ENCODE measurements at places on chromosomes 7 and 10. TPM values are rescaled to one million over a fixed set of nuclear protein-coding genes. Genes with fewer than 3 reads are reported as not detected.

The EIF5AL1 gene
- total RNA-seq = 0.11 TPM

The PGAM2 gene
- 3.1 TPM for total RNA-seq

The NEUROG3 gene
- not detected for total RNA-seq

The PEX1 gene
- total RNA-seq = 63.7 TPM

The GPNMB gene
- total RNA-seq = 48.1 TPM

The CLDN4 gene
- 51.4 TPM for total RNA-seq

The PI4K2A gene
- 7.4 TPM for total RNA-seq

The HOXA3 gene
- total RNA-seq = 9.0 TPM

DNA sequence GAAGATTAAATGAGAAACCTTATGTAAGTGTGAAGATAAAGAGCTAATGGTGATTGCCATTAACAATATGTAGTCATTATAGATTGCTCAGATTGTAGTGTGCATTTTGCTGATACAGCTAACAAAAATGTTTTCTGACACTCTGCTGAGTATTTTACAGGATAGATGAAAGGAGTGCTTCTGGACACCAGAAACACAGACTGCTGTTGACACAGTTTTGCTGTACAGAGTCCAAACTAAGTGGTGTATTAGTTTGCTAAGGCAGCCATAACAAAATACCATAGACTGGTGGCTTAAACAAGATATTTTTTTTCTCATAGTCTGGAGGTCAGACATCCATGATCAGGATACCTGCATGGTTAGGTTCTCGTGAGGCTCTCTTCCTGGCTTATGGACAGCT is 2.2 kb downstream of the SMC3 start:
- no peak for DNase-seq

GRCh38 chr10:132397036-132397541 is at the start of gene PWWP2B:
Gene PWWP2B (plus strand): TSS chr10:132397200. CDS start chr10:132397227, 27 bp downstream.
- no peak for DNase-seq

GRCh38 chr7:19834566-19834965 is 61.1 kb upstream of the TMEM196 start:
- no peak for DNase-seq

- DNase-seq = no peak
Measured at GRCh38 chr10:75825661-75826060, 394.2 kb downstream of the LRMDA start.

GRCh38 chr7:84454174-84454959 is 259.8 kb upstream of the SEMA3A start:
- no peak for DNase-seq

- no peak for DNase-seq
Measured at GRCh38 chr10:126126866-126127265, 230.5 kb downstream of the FANK1 start.

GRCh38 chr7:80420876-80421275 is 91.0 kb downstream of the GNAT3 start:
- DNase-seq = no peak

DNA sequence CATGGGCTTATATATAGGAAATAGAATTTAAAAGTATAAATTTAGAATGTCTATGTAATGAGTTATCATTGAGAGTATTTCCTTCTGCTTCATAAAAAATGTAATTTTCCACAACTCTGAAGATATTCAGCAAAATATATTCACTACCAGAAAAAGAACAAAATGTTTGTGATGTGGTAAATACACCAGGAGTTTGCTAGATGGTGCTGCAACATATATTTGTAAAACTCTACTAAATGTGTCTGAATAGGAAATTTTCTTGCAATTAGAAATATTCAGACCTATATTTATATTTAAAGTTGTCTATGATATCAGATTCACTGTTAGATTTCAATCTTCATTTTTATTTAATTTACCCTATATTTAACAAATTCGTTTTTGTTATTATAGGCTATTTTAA is 201.1 kb downstream of the PPP1R3A start:
- no peak for DNase-seq

- no peak for DNase-seq
Measured at GRCh38 chr10:113436851-113437250, 116.0 kb upstream of the HABP2 start.

- no peak for DNase-seq
Measured at GRCh38 chr10:97532935-97533671, 34.4 kb downstream of the UBTD1 start.

DNA sequence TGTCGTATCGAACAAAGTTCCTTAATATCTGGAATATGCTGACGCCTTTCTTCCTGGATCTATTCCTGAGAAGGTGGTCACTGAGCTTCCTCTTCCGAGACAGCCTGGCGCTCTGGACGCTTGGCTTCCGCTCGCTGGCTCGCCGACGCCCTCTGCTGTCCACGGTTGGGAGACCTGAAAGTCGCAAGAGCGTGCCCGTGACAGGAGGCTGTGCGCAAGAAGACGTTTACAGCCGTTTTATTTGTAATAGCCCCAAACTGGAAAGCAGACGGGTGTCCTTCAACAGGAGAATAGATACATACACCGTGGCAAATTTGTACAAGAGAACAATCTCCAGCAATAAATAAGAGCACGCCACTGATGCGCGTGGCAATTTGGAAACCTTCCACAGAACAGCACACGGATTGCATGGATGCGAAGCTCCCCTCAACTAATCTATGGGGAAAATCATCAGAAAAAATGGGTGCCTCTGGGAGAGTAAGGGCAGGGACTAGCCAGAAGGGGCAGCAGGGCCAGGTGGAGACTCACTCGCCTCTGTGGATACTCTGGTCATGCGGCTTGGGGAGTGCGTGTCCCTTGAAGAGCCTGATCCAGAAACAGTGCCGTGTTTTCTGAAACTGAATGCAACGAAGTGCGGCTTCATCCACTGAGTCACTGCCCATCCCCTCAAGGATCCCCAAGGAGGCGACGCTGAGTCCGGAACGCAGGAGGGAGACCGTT is 41.5 kb upstream of the BNIP3 start:
- no peak for DNase-seq

- DNase-seq = no peak
Measured at GRCh38 chr10:51999096-51999495, 299.7 kb upstream of the CSTF2T start.

- no peak for DNase-seq
Measured at GRCh38 chr7:147833557-147833956, 757.0 kb upstream of the C7orf33 start.

- no peak for DNase-seq
Measured at GRCh38 chr7:53191191-53191695, 155.8 kb downstream of the POM121L12 start.

- no peak for DNase-seq
Measured at GRCh38 chr10:112958275-112958995, 8.4 kb downstream of the TCF7L2 start.

GRCh38 chr7:115059321-115059720 is 137.4 kb downstream of the MDFIC start:
- DNase-seq = no peak

DNA sequence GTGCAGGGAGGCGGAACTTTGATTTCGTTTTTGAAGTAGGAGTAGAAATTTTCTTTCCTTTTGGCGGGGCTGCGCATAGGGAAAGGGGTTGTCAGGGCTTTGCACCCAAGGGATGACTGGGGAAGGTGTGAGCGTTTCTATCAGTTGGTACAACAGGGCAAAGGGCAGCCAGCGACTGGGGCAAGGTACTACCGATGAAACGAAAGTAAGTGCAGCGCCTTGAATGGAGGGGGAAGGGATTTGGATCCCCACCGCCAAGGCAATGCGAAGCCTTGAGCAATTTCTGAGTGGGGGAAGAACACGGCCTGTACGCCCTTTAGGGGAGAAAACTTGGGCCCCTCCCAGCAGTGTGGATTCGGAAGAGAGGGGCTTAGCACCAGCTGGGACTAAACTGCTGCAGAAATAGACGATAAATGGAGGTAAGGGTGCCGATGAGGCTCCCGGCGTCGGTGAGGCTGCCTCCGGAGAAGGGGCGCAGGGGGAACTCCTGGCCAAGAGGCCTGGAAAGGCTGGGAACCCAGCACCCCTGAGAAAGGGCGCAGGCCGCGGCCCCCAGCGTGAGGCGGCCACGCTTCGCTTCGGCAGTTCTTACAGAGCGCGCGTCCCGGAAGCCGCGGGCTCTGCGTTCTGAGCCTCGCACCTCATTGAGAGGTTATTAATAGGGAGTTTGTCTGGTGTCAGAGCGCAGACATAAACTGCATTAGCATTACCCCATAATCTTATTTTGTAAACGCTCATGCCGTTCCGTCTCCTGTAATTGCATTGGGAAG is 10.0 kb upstream of the TLX1 start:
- no peak for DNase-seq

DNA sequence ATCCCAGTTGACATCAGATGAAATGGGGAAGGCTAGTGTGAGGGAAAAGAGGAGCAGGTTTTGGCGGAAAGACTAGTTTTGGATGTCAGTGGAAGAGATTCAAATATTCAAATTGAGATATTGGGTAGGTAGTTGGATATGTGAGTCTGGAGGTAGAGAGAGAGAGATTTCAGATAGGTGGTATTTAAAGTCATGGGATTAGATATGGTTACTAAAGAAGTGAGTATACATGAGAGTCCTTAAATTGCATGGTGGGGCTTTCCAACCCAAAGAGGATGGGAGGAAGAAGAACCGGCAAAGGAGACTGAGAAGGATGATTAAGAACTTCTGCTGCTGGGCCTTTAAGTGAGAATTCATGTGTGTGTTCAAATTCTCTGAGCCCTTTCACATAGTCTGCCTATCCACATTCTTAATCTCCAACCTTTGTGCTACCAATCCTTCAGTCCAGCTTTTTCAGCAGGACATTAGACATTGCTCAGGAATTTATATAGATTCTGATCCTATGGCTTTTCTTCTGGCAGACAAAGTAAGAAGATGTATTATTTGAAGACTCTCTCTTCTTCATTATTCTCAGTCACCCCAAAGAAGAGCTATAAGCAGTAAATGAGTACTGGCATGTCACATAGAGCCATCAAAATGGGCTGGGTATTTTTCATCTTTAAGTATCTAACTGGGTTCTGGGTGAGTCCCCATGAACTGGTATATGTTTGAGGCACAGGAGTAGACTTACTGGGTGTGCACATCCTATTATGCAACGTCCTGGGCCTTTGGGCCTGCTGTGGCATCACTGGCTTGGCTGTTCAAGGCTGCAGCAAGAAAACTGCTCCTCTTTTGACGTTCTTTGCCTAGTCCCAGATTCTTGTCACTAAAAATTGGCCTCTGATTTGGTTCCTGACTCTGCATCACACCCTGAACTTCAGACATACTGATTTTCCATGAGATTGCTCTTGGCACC is 33.6 kb downstream of the ST7 start:
- no peak for DNase-seq

DNA sequence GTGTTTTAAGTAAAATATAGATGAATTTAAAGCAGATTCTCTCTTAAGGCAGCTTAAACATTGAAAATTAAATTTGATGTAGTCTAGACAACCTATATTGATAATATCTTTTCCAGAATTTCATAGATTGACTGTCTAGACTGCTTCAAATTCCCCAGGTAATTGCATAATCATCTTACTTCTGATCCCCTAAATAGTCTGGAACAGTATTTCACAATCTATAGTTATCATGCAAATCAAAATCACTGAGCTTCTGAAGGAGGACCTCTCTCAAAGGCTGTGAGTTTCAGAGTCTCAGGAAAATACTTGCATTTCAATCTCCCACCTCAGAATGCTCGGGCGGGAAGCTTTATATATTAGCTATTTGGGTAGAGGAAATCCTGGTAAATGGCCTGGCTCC is 87.3 kb downstream of the SEMA3A start:
- no peak for DNase-seq

DNA sequence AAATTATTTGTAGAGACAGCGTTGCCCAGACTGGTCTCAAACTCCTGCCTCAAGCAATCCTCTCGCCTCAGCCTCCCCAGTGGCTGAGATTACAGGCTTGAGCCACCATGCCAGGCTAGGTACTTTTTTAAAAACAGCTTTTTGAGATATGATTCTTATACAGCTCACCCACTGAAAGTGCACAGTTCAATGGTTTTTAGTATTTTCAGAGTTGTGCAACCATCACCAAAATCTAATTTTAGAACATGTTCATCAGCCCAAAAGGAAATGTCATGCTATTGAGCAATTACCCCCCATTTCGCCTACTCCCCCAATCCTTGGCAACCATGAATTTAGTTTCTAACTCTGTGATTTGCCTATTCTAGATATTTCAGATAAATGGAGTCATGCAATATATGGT is 73.7 kb downstream of the EVX1 start:
- DNase-seq = no peak

DNA sequence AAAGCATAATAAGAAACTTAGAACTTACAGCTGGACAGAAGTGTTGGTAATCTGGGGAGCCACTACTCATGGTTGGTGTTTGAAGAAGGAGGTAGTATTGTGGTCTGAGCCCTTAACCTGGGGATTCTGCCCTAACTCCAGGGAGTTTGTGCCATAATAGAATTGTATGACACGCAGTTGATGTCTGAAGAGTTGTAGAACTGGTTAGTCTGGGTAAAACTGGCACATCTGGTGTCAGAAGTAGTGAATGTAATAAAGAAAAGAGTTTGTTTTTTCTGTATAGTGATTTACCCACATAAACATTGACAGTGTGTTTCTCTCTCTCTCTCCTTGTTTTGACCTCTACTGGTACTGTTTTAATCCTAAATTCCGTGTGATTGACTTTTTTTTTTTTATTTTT is 448.1 kb upstream of the SEMA3D start:
- no peak for DNase-seq

GRCh38 chr10:74544106-74544505 is 282.3 kb upstream of the KAT6B start:
- DNase-seq = no peak

DNA sequence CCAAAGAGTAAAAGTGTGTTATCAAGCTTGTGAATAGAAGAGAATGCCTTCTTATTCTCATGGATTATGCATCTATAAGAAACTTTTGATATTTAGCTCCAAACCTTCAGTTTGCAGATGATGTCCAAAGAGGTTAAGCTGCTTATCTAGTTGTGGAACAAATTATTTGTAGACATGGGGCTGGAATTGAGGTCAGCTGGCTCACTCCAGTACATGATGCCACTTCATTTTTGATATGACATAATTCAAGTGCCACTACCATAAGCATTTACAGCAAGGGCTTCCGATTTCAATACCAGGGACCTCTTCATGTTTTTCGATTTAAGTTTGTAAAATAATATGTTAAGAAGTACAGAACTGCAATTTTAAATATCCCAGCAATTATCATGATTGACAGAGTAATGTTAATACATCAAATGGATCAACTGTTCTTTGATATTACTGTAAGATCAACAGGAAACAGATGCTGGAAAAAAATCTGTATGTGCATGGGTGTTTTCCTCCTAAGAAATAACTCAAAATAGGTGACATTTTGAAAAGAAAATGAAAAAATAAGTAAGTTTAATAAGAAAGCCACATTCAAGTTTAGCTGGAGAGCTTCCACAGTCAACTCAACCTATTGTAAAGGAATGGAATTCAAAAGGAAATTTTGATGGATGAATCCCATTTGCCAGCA is 12.7 kb downstream of the FAM3C start:
- no peak for DNase-seq

- DNase-seq = no peak
Measured at GRCh38 chr7:85719981-85720953, 533.4 kb upstream of the SEMA3D start.

DNA sequence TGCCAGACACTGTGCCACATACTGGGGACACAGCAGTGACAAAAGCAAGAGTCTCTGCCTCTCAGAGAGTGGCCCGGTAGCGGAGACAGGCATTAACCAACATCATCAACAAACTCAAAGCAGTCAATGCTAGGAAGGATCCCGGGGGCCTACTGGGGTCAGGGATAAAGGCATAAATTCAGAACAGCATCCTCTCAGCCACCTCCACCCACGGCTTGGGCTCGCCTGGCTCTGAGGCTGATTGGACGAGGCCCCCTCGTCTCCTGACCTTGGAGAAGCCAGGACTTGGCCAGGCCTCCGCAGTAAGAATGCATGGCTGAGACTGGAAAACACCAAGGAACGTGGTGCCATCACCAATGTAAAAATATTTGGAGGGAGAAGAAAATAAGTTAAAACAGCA is 102.1 kb downstream of the ARHGAP22 start:
- DNase-seq = no peak
